CD4-positive, alpha-beta T cell treated with Interferon gamma for 1 hour (primary cell): ENCODE measurements at places on chromosomes 11 and 22.

DNA sequence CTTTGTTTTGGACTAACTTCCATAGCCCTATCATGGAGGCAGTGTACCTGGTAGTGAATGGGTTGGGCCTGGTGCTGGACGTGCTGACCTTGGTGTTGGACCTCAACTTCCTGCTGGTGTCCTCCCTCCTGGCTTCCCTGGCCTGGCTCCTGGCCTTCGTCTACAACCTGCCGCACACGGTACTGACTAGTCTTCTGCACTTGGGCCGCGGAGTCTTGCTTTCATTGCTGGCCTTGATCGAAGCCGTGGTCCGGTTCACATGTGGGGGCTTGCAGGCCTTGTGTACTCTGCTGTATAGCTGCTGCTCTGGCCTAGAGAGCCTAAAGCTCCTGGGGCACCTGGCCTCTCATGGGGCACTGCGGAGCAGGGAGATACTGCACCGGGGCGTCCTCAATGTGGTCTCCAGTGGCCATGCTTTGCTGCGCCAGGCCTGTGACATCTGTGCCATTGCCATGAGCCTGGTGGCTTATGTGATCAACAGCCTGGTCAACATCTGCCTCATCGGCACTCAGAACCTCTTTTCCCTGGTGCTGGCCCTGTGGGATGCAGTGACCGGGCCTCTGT is 846 bp downstream of the RNF26 start:
- DNase-seq = no peak

- DNase-seq = no peak
Observed at GRCh38 chr11:130831506-130831905, 84.8 kb downstream of the SNX19 start.

- no peak for DNase-seq
Observed at GRCh38 chr22:40043793-40044101, 49.0 kb downstream of the FAM83F start.

DNA sequence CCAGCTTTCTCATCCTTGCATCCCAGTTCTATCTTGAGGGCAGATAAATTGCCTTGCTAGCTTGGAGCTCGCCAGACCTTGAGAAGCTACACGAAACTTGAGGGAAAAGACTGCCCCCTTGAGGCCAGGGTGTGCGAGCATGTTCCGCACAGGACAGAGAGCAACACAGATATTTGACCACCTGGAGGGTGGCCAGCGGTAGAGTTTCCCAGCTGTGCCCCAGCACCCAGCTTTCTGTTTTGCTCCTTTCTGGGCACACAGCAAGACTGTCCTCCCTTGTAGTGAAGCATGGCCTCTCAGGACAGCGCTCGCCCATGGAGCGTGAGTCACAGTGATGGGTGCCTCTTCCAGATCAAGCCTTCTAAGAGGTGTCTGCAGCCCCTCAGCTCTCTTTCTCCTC is 23.5 kb downstream of the SPATA19 start:
- DNase-seq = no peak

DNA sequence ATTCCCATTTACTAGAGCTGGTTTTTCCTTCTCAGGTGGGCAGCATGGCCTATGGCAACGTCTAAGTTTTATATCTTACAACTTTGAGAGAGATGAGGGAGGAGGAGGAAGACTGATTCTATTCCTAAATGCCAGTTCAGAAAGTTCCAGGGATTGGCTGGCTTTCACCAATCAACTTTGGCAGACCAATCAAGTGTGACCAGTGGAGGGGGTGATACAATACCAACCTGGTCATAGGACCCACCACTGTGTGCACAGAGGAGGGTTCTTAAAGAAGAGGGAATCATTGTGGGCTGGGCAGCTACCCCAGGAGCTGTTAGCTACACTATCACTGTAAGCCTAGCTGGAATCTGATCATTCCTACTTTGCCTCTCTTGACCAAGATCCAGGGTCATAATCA is 8.1 kb downstream of the DIXDC1 start:
- DNase-seq = no peak

DNA sequence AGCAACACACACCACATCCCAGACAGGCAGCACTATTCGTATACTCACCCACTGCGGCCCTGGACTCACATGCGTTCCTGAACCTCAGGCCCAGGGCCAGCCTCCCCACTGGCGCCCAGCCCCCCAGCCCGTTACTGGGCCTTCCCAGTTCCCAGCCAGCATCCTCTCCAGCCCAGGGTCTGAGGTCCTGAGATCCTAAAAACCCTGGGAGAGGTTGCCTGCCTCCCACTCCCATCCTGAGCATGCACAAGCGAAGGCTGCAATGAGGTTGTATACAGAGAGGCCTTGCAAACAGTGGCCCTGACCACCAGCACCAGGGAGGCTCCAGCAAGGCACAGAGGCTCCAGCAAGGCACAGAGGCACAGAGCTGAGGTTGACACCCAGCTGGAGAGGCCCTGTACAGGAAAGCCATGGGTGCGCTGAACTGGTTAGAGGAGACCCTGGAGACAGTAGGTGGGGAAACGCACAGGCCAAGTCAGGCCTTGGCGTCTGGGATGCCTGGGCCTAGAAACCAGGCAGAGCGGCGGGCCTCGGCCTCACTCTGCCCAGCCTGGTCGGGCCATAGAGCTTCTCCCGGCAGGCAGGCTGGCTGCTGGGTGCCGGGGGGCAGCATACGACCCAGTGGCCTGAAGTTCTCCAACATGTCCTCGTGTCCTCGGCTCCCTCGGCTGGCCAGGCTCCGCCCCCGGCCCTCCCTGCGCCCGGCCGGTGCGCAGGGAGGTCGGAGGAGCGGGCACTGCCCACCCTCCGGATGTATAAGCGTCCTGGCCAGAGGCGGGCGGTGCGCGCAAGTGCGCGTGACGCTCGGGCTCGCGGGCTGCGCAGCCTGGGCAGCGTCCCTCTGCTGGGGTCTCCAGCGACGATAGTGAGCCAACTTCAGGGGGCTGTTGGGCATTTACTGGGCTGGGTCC is 2.3 kb upstream of the TBX1 start:
- DNase-seq = no peak

DNA sequence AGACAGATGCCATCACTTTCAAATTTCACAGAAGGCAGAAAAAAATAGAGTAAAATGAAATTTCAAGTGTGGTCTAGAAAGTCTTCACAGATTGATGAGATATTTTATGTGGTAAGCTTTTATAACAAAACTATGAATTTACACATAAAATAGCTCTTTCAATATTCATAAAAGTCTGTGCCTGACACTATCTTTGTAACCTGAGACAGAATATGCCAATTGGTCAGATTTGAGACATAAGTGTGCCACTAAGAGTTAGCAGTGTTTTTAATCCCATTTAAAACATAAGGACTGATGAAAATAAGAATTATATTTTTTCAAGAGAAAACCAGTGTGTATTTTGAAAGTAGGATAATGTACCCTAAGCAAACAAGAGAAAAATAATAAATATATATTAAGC is 769.5 kb upstream of the LUZP2 start:
- DNase-seq = no peak

- no peak for DNase-seq
Observed at GRCh38 chr11:74121804-74122203, 49.0 kb downstream of the C2CD3 start.

DNA sequence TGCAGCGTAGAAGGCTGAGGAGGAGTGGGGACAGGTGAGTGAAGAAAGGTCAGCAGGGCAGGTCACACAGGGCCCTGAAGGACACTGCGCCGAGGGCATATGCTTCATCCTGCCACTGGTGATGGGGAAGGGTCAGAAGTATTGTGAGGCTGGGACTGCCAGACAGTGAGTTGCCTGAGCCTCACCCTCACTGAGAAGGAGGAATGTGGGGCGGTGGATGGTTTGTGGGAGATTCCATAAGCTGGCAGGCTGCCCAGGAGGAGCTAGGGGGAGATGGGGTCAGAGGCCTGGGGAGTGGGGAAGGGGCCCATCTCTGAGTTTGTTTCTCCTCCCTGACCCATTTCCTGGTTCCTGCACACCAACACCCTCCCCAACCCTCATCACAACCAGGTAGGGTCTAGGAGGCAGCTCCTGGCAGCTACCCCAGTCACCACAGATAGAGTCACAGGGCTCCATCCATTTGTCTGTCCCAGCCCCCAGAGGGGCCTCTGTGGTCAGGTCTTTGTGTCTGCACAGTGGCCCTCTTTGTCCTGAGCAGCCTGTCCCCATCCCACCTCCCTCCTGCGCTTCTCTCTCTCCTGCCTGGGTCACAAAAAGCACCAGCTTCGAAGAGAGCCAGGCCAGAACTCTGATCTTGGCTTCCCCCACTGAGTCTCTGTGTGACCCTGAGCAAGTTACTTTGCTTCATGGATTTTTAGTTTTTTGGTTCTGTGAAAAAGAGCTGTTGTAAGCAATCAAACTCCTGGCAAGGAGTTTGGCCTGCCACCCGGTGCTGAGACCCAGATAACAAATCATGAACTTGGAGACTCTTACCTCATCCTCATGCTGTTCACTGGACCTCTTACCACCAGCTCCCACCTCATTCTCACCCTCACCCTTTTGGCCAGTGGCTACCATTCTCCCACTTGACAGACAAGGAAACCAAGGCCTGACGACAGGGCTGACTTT is 4.6 kb upstream of the P2RY2 start:
- no peak for DNase-seq

GRCh38 chr11:67493548-67494370 is 10.9 kb downstream of the AIP start:
- DNase-seq = no peak

DNA sequence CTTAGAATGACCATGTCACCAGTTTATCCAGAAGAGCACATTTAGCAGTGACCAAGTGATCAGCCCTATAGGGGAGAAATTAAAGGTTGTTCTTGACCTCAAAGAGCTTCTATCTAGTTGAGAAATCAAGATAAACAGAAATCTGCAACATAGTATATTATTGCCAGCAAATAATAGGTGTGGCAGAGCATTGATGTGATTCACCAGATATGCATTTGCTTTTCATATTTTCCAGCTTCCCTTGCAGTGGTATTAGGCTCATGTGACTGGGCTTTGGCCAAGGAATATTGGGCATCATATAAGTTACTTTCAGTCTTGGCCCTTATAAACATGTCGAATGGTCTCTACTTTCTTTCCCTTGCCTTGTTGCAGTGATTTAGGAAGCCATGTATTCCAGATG is 34.5 kb downstream of the COMMD9 start:
- DNase-seq = no peak

- no peak for DNase-seq
Observed at GRCh38 chr11:77548552-77549445, 41.0 kb upstream of the AQP11 start.

DNA sequence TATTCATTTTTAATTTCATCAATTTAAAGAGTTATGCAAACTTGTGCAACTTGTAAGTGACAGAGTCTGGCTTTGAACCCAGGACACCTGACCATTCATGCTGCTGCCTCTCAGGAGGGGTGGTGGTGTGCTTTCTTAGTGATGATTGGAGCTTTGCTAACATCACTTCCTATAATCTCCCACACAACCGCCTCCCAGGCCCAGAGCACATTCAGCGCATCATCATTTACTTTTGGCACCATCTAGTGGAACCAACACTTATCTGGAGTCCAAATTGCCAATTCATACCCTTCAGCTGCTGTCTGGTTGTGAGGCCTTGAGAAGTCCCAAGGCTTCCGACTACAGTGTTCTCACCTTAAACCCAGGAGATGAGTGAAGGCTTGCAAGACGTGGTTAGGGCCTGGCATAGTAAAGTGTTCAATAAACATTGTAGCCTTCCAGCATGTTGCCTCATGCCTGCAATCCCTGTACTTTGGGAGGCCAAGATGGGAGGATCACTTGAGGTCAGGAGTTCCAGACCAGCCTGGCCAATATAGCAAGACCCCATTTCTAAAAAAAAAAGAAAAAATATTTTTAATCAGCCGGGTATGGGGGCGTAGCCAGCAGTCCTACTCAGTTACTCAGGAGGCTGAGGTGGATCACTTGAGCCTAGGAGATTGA is 1.1 kb upstream of the TTLL1 start:
- peak; percentile 44 for DNase-seq
